ENCODE measurements at places on chromosomes 7 and 10.

DNA sequence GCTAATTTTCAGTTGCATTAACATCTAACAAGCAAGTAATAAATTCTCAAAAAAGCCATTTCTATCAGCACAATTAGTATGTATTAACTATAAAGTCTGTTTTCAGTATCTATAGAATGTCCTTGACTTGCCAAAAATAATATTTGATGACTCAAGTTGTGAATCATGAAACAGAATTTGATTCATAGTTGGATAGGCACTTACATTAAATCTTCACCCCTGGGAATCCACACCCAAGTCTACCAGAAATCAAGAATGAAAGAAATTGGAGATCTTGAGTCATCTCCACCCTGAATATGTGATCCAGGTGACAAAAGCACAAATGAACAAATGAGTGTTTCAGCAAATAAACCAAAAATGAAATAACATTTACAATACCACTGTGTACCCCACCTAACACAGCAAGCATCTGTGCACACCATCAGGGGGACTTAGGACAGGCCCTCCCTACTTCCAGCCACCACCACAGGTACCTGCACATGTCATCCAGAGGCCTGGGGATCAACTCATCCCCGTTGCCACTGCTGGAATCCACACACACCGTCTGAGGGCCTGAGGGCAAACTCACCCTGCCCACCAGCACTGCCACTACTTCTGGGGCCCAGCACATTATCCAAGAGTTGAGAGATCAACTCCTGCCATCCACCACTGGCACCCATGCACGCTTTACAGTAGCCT, 160.1 kb downstream of the MTERF1 start:
- no peak for DNase-seq

DNA sequence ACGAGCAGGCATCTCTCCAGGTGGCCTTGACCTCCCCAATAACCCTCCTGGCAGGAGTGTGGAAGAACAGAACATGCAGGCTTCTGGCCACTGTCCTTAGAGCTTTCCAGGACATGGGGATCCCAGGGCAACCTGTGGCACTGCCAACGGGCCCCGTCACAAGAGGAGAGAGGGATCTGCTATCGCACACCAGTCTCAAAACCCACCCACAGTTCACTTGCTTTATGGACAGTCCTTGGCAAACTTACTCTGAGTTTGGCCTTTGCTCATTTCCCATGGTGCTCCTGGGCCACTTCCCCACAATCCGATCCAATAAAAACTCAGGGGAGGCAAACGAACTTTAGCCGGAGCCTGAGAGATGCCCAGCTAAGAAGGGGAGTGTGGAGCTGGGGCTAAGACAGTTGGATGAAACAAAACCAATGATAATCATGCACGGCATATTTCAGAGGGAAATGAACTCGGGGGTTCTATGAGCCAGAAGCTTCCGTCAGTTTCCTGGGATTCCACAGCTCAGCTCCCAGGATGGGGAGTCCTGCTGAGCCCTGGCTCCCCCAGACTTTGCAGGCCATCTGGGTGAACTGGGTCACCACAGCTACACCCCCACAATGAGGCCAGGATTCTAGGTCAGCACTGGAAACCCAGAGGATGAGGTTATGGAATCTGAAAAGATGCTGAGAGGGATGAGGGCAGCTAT, 158.4 kb downstream of the NEURL1 start:
- no peak for DNase-seq

DNA sequence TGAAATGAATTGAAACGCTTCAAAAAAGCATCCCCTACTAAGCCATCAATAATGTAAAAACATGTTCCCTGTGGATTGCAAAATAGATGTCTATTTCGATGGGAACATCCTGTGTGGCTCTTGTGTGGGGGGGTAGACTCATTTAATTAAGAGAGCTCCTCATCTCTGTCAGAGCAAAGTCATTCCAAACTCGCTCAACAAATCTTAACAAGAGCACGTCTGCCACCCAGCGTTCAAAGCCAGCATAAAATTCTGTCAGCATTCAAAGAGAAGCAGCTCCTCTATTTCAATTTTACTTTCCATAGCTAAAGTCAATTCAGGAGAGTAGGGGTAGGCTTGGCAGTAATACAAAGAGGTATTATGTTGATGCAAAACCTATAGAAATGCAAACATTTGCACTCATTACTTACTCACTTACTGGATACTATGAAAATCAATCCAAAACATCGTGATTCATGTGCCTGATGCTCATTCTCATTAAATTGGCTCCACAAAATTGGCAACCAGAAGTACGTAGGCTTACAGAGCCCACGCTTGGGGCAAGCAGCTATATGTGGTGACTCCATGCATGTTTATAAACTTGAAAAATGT, 114.9 kb downstream of the IPMK start:
- peak; percentile 72 for DNase-seq

DNA sequence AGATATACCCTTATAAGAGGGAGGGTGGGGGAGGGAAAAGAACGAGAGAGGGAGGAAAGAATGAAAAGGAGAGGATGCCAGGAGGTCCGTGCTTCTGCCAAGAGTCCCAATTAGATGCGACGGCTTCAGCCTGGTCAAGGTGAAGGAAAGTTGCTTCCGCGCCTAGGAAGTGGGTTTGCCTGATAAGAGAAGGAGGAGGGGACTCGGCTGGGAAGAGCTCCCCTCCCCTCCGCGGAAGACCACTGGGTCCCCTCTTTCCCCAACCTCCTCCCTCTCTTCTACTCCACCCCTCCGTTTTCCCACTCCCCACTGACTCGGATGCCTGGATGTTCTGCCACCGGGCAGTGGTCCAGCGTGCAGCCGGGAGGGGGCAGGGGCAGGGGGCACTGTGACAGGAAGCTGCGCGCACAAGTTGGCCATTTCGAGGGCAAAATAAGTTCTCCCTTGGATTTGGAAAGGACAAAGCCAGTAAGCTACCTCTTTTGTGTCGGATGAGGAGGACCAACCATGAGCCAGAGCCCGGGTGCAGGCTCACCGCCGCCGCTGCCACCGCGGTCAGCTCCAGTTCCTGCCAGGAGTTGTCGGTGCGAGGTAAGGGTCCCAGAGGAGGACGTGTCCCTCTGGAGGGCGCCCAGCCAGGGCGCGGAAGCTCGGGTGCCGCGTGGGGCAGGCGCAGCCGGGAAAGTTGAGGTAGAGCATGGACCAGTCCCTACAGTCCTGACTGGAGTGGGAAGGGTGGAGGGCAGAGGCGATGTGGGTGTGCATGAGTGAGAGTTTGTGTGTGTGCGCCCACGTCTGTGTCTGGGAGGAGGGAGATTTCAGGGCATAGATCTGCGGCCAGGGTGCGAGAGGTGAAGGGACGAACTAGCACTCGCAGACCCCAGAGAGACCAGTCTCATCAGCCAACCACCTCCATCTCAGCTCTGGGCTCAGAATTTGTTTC, 844 bp downstream of the GRM3 start:
- DNase-seq, result peak; percentile 41

DNA sequence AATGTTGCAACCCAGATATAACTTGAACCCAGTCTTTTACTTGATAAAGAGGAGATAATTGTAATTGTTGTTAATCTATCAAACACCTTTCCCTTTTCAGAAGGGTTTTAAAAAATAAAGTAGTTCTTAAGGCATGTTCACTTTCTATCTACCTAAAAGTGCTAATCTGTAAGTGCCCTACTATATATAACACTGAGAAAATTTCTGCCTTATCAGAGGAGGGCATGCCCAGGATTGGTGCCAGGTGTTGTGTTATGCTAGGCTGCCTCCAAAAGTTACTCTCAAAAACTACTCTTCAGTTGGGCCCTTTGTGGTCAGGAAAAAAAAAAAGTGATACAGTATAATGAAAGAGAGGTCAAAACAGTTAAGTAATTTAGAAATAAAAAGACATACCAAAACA, 36.3 kb downstream of the SMNDC1 start:
- no peak for DNase-seq

GRCh38 chr10:47303866-47304265, 3.9 kb downstream of the GDF10 start:
- no peak for DNase-seq

DNA sequence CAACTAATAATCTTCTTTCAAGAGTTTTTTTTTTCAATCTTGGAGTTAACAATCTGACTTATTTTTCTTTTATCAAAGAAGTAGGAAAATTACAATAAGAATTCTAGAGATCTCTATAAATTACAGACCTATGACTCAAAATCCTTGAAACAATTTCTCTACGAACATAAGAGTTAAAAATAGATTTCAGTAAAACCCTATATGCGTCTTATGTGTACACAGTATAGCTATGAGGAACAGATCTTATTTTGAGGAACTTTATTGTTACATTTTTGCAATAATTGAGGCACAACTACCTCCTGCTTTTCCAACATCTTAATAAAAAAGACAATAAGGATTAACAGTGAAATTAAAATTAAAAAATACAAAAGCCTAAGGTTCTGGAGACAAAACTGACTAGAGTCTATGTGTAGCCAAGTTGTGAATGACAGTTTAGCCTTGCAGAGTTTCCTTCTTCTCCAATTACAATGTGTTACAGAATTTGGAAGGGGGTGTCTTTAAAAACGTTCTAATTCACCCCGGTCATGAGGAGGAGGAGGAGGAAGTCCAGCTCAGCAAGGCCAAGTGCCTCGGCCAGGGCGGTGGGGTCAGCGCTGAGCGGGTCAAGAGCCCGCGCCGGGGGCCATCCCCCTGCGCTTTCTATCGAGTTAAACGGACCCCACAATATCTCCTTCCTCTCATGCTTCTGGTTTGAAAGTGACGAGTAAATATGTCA, 40.5 kb downstream of the AMZ1 start:
- DNase-seq, result no peak

DNA sequence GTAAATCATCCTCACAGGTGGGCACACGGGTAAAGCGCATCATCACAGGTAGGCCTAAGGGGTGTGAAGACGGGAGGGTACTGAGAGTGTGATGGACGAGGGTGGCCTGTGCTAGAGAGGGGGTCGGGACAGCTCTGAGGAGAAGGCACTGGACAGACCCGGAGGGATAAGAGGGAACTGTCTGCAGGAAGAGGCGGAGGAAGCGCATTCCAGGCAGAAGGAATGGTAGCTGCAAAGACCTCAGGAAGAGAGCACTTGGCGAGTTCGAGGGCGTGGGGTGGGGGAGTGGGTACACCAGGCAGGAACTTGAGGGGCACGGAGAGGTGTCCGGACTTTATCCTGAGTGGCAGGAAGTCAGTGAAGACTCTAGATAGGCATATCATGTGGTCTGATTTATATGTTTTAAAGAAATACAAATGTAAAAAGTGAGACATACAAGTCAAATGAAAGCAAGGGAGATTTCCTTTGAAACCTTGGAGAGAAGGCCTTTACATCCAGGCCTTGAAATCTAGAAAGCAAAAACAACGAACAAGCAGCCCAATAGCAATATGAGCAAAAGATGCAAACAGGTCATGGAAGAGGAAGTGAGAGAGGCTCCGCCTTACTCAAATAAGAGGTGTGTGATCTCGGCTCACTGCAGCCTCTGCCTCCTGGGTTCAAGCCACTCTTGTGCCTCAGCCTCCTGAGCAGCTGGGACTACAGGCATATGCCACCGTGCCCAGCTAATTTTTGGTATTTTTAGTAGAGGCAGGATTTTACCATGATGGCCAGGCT, 3.6 kb downstream of the LHPP start:
- DNase-seq, result no peak

All from WTC11 (cell line).